ENCODE measurements at places on chromosomes 2 and 18.

DNA sequence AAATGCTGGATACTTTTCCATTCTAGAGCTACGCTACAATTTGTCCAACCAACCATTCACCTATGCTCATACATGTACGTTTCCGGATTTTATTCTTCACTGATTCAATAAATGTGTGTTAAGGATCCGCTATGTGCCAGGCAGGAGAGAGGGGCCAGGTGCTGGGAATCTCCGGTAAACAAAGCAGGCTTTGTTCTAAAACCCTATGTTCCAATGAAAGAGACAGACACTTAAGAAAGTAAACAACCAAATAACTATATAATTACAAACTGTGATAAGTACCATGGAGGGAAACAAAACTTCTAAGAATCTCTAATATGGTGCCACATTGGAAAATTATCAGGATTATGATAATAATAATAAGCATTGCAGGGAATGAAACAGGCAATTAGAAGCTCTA, 22.2 kb upstream of the POMC start:
- DNase-seq = no peak

- DNase-seq = no peak
These were observed 53.4 kb downstream of the CHN1 start for GRCh38 chr2:174951745-174952144.

GRCh38 chr2:157876786-157877138, 632 bp upstream of the ACVR1 start:
- no peak for DNase-seq

DNA sequence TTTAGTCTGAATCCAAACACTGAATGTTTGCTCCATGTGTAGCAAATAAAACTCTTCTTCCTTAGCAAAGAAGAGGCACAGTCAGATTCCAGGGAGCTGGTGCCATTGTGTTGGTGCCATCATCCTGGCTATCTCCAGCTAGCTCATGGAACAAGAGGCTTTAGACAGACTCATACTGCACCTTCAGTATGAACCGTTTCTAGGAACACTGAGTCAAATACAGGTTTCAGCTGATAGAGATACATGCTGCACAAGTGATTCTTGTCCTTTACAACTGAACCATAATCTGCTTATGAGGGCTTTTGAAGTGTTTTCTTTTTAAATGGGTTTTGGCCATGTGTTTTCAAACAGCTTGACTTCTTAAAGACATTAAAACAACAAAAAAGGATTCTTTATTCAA, 57.9 kb downstream of the DYNC1I2 start:
- DNase-seq = no peak

- DNase-seq = no peak
These were observed 33.5 kb downstream of the CUL3 start for GRCh38 chr2:224551693-224552092.

GRCh38 chr18:51077217-51077616, 47.2 kb downstream of the SMAD4 start:
- no peak for DNase-seq

- no peak for DNase-seq
These were observed 99.4 kb upstream of the NCK2 start for GRCh38 chr2:105645031-105645937.

DNA sequence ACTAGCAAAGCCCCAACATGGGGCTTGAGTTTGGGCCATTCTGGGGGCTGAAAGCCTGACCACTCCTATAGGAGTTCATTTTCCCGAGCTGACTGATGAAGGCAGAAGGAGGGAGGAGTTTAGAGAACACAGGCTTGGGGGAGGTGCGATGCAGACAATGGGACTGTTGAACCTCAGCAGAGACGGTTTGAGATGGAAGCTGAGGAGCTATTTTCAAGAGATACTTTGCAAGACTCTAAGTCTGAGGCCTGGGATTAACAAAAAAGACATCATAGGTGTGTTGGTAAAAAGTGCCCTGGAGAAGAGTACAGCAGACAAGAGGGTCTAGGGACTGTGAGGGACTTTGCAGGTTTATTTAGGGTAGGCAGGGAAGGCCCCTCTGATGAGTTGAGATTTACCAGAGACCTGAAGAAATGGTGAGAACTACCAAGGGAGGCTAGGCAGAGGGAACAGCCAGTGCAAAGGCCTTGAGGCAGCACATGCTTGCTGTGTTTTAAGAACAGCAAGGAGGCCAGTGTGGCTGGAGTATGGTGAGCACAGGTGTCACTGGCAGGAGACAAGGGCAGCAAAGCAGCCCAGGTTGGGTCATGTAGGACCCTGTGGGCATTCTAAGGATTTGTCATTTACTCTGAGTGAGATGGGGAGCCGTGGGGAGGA, 31.6 kb downstream of the PCBP1 start:
- DNase-seq = no peak

Data from suprapubic skin (tissue), 4 donors.